Right lung (tissue), 10 donors: ENCODE measurements at places on chromosomes 16 and 17. TPM values are rescaled to one million over a fixed set of nuclear protein-coding genes. Genes with fewer than 3 reads are reported as not detected.

DNA sequence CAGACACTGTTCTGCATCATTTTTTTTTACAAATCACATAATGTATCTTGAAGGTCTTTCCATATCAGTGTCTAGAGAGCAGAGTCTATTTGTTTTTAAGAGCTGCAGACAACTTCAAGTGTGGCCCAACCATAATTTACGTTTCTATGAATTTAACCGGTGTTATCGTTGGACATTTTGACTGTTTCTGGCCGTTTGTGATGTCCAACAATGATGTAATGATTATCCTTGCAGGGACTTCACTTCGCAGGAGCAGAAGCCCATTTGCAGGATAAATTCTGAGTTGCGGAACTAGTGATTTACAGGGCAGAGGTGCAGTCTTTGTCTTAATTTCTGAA is 26.9 kb upstream of the HLF start:
- no peak for DNase-seq

DNA sequence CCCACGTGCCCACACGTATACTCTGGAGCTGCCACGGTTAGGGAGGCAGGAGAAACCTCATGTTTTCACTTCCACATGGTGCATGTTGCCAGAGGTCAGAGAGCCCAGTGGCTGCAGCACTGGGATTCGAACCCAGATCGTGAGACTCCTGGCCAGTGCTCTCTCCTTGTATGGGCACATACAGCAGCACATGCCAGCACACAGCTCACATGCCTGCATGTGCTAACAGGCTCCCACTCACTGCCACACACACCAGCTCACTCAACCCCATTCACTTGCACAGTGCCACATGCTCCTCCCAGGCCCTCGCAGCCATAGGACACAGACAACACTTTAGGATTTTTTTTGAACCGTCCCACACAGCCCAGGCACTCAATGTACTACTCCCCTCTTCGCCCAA is 49.5 kb upstream of the MRPS23 start:
- DNase-seq, result no peak

The HOXB1 gene
- 0.15 TPM for polyA plus RNA-seq

DNA sequence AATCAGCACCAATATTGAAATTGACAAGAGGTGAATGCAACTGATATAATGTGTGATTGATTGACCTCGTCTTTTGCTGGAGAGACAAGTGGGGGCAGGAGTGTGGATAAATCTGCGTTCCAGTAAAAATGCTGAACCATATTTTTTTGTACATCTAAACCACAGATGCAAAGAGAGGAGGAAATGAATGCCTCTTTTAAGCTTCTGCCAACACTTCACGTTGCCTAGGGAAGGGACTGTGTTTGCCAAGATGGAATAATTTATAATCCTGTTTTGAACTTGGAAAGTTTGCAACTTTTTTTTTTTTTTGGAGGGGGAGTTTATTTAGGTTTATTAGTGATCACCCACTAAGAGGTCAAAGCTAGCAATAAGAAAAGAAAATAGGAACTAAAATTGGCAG is 288.2 kb upstream of the EEF2KMT start:
- no peak for DNase-seq

The RAB11FIP4 gene
- polyA plus RNA-seq, result 8.2 TPM

The TP53TG3 gene
- polyA plus RNA-seq, result not detected

DNA sequence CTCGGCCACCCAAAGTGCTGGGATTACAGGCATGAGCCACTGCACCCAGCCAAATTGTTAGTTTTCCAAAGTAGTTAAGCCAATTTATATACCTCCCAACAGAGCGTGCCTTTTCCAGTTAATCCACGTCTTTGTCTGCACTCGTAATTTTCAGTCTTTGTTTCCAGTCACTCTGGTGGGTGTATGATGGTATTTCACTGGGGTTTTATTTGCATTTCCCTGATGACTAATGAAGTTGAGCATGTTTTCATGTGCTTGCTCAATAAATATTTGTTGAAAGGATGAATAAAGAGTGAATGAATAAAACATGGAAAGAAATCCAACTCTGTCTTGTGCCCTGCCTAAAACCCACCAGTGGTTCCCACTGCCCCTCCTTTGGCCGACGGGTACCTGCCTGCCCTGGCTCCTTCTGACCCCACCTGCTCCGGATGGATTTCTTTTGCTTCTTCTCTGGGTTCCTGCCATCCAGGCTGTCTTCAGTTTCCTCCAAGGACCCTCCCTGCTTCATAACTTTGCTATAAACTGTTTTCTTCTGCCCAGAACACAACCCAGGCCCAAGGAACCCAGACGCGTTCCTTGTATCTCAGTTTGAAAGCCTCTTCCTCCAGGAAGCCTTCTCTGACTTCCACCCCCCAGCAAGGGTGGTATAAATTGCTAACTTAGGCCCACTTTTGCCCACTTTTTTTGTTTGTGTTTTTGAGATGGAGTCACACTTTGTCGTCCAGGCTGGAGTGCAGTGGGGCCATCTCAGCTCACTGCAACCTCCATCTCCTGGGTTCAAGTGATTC is 3.0 kb upstream of the ABCC1 start:
- DNase-seq, result no peak

GRCh38 chr17:3919123-3919624 is 2.9 kb upstream of the P2RX1 start:
- DNase-seq, result no peak

The TRIM47 gene
- polyA plus RNA-seq, result 14.7 TPM

The ABCC12 gene
- 0.22 TPM for polyA plus RNA-seq

The PROCA1 gene
- 7.1 TPM for polyA plus RNA-seq

DNA sequence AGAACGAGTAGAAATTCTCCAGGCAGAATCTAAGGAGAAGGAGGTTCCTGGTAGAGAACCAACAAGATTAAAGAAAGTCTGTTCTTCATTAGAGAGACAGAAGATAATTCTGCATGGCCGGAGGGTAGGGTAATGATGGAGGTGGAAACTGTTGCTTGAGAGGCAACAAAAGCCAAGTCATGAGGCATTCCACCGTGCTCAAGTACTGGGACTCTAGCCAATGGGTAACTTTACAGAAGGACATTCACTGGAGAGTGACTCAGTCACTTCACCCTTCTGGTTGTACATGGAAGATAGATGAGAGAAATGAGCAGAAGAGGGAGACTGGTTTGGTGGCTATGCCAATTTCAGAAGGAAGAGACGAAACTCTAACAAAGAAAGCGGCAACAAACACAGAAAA is 53.6 kb upstream of the ANKFN1 start:
- DNase-seq, result no peak

DNA sequence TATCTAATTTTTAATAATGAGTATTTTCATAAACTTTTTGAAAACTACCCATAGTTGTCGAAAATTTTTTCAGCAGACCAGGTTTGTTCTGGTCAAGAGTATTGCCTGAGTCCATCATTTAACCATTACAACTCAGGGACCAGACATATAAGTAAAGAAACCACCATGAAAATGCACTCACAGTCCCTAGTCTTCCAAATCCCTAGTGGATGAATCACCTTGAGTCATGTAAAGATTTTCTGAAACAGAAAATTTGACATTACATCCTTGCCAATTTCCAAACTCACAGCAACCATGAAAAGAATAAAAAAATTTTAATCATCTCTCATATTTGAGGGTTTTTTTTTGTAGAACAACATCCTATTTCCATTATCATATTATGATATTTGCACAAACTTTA is 1337.5 kb upstream of the CDH8 start:
- no peak for DNase-seq

DNA sequence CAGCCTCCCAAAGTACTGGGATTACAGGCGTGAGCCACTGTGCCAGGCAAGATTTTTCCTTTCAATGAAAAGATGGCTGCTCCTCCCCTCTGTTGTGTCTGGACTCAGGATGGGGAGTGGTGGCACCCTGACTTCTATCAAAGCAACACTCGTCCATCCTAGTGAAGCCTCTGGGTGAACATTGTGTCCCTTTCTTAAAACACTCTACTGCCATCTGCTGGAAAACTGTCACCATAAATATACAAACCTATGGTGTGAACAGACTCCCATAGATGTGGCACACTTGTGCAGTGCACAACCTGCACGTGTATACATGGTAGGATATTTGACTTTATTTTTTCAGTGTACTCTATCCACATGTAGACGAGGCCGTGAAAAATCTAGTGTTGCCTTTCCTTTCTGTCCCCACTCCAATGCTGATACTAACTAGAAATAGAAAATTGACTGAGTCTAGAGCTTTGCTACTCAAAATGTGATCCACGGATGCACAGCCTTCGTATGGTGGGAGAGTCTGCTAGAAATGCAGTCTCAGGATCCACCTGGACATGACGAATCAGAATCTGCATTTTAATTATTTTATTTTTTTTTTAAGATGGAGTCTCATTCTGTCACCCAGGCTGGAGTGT is 55.9 kb upstream of the PLCG2 start:
- DNase-seq, result peak; percentile 77

DNA sequence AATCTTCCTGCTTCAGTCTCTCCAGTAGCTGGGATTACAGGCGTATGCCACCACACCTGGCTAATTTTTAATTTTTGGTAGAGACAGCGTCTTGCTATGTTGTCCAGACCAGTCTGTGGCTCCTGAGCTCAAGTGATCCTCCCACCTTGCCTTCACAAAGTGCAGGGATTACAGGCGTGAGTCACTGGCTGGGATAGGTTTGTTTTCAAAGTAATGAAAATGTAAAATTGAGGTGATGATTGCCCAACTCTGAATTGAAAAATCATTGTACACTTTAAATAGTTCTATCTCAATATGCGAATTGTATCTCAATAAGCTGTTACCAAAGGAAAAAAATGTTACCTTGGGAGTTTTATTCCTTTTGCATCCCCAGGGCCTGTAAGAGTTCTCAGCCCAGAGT is 1.2 kb upstream of the AMFR start:
- no peak for DNase-seq

DNA sequence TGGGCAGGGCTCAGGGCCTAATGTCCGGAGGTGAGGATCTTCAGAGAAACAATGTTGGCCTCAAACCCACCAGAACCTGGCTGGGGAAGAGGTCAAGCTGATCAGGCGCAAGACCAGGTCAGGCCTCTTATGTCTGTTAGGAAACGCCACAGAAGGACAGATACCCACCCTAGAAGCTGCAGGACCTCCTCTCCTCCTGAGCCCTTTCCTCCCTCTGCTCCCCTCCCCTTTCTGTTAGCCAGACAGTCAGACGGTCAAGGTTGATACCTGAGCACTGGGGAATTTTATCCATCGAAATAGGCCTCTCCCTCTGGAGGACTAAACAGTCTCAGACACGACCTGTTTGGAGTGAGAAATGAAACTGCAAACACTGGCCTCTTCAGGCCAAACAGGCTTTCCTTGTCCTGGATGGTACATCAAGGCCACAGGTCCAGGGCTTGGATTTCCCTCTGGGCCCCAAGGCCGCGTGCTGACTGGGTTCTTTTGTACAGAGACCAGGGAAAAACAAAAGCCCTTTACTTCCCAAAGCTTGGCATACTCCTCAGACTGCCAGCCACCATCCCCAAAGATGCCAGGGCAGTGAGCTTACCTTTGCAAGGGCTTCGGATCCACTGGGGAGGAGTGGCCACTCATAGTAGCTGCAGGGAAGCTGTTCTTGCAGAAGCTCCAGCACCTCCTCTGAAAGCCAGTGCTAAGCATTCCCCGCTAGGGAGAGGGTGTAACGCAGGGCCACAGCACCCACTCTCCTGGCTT is 135.8 kb downstream of the CCDC182 start:
- no peak for DNase-seq

The CSH2 gene
- not detected for polyA plus RNA-seq

GRCh38 chr16:75064403-75065148 is 52.0 kb downstream of the LDHD start:
- DNase-seq, result no peak

GRCh38 chr16:15705064-15705565 is 55.1 kb downstream of the NDE1 start:
- no peak for DNase-seq
